ENCODE measurements at places on chromosomes 16 and 17. TPM values are rescaled to one million over a fixed set of nuclear protein-coding genes. Genes with fewer than 3 reads are reported as not detected.

MYH1 gene
- not detected for total RNA-seq

TSNAXIP1 gene
- 3.9 TPM for total RNA-seq

C16orf86 gene
- 6.6 TPM for total RNA-seq

- no peak overlapping the region for H3K4me3 ChIP-seq
- H3K36me3 ChIP-seq, result no peaks in the 10 kb centered on the region
- H3K4me1 ChIP-seq, result no peaks in the 10 kb centered on the region
- no peaks in the 10 kb centered on the region for H3K27me3 ChIP-seq
These were observed 248.3 kb upstream of the CIBAR2 start for GRCh38 chr16:85360323-85361277.

DNA sequence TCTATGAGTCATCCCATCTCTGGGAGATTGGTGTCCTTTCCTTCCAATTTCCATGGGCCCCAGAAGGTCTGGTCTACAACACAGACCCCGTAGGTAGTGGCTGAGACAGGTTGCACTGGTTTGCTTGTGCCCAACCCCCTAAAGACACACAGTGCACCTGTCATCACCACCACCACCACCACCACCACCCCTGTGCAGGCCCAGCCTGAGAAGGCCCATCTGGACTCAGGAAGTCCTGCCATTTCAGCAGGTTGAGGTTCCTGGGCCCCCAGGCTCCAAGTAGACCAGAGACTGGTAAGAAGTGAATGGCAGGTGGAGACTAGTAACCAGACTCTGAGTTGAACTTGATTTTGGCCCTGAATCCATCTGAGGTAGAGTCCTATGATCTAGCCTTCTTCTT lies 25.9 kb upstream of the PHB1 start:
- no peak overlapping the region for H3K27ac ChIP-seq
- no peaks in the 10 kb centered on the region for H3K36me3 ChIP-seq
- no peaks in the 10 kb centered on the region for H3K27me3 ChIP-seq
- DNase-seq, result no peak
- H3K4me1 ChIP-seq, result no peaks in the 10 kb centered on the region

DNA sequence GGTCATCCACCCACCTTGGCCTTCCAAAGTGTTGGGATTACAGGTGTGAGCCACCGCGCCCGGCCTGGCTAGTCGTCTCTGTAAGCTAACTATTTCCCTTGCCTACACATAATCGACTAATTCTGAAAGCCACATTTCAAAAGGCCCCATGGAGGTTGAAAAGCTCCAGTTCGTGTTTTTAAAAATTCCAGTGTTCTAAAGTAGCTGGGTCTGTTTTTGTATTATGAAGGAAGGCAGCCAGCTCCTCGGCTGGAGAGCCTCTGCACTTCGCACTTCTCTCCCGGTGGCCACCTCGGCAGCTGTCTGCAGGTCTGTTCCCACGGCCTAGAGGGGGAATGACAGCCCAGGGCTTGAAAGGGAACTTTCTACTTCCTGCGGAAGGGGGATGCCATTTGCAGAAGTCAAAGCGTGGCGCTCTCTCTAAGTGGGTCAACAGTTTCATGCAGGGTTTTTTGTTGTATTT lies 16.9 kb downstream of the HASPIN start:
- H3K4me1 ChIP-seq, result no peaks in the 10 kb centered on the region
- H3K4me3 ChIP-seq, result no peak overlapping the region
- no peaks in the 10 kb centered on the region for H3K36me3 ChIP-seq

GRCh38 chr17:79039171-79039570 lies 15.2 kb downstream of the C1QTNF1 start:
- no peak overlapping the region for H3K27ac ChIP-seq
- DNase-seq, result no peak
- no peaks in the 10 kb centered on the region for H3K36me3 ChIP-seq

DNA sequence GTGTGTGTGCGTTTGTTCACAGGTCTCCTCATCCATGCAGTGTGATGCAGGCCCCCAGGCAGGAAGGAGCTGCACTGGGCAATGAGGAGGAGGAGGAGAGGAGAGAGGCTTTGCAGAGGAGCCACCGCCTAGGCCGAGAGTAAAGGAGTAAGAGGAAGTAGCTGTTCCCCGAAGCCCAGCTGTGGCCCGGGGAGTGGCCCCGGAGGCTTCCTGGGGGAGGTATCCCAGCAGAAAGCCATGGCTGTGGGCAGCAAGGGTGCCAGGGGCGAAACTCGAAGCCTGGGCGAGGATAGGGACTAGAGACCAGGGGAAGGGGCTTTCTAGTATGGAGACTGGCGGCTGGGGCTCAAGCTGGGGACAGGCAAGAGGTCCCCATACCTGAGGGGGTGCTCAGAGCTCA lies 12.2 kb downstream of the C16orf95 start:
- no peaks in the 10 kb centered on the region for H3K4me1 ChIP-seq
- no peaks in the 10 kb centered on the region for H3K36me3 ChIP-seq
- no peaks in the 10 kb centered on the region for H3K27me3 ChIP-seq
- H3K27ac ChIP-seq, result no peak overlapping the region

DNA sequence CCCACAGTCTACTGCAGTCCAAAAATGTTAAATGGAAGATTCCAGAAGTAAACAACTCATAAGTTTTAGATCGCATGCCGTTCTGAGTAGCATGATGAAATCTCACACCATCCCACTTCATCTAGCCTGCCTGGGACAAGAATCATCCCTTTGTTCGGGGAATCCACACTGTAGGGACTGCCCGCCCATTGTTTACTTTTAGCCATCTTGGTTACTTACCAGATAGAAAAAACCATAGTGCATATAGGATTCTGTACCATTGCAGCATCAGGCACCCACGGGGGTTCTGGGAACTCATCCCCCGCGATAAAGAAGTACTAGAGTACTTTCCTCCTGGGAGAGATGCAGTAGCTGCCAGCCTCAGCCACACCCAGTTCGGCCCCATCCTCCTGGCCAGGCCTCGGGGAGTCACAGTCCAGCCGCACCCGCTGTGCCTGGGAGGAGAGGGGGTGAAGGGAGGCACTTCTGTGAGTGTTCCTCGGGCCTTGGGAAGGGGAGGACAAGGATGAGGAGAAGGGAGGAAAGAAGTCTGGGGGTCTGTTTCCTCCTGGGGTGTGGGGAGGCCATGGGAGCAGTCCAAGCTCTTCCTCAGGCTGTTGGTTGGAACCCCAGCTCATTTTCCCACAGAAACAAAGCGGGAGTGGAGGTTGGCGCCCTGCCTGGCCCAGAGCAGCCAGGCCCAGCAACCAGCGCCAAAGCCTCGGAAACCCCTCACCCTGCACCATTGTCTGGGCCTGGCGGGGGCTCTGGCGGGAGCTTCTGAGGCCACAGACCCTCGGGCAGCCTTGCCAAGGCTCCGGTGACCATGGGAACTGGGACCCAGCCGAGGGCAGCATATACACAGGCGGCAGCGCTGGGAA lies 8.9 kb downstream of the TRIM47 start:
- H3K27me3 ChIP-seq, result no peaks in the 10 kb centered on the region
- DNase-seq, result no peak
- H3K36me3 ChIP-seq, result no peaks in the 10 kb centered on the region
- no peaks in the 10 kb centered on the region for H3K4me1 ChIP-seq

GRCh38 chr17:39782980-39783379 lies 45.2 kb downstream of the GRB7 start:
- DNase-seq, result no peak
- no peaks in the 10 kb centered on the region for H3K4me1 ChIP-seq
- H3K27ac ChIP-seq, result no peak overlapping the region
- H3K4me3 ChIP-seq, result no peak overlapping the region
- H3K27me3 ChIP-seq, result no peaks in the 10 kb centered on the region

DNA sequence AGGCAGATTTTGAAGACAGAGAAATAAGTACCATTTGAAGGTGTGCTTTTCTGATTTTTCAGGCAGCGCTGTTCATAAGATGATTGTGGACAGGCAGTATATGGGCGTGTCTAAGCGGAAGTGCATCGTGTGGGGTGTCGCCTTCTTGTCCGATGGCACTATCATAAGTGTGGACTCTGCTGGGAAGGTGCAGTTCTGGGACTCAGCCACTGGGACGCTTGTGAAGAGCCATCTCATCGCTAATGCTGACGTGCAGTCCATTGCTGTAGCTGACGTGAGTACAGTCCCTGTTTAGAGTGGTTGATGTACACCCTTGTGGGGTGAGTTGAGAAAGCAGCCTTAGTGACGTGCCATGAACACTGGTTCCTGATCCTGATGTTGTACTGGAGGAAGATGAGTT lies 10.7 kb downstream of the UTP4 start:
- peak overlapping the region; percentile 71 for H3K27ac ChIP-seq
- peak overlapping the region; percentile 65 for H3K4me3 ChIP-seq
- H3K27me3 ChIP-seq, result no peaks in the 10 kb centered on the region
- H3K36me3 ChIP-seq, result peaks cover 11% of the 10 kb centered on the region

DNA sequence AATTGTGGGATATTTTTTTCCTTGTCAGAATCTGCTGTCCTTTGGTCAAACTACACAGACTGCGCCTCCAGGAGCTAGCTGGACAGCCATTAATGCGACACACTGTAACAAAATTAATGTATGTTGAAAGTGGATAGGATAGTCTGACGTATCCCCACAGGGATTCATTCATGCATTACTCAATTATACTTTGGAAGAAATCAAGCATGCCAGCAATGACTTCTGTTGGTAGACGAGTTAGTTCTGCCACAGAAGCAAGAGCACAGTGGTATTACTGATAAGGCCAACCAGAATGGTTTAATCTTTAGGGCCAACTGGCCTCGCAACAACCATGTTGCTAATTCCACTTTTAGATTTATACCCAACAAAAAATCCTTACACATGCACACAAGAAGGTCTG lies 106.4 kb upstream of the TOB1 start:
- no peaks in the 10 kb centered on the region for H3K27me3 ChIP-seq
- peaks cover 17% of the 10 kb centered on the region for H3K36me3 ChIP-seq
- peaks cover 5% of the 10 kb centered on the region for H3K4me1 ChIP-seq
- DNase-seq, result no peak
- no peak overlapping the region for H3K4me3 ChIP-seq
- H3K27ac ChIP-seq, result no peak overlapping the region

- no peaks in the 10 kb centered on the region for H3K36me3 ChIP-seq
- no peaks in the 10 kb centered on the region for H3K27me3 ChIP-seq
- H3K4me1 ChIP-seq, result no peaks in the 10 kb centered on the region
- H3K27ac ChIP-seq, result no peak overlapping the region
These were observed 2.1 kb upstream of the ADCY7 start for GRCh38 chr16:50263940-50264929.

- no peaks in the 10 kb centered on the region for H3K36me3 ChIP-seq
- H3K4me3 ChIP-seq, result no peak overlapping the region
- no peaks in the 10 kb centered on the region for H3K27me3 ChIP-seq
- H3K27ac ChIP-seq, result no peak overlapping the region
- H3K4me1 ChIP-seq, result no peaks in the 10 kb centered on the region
- no peak for DNase-seq
These were observed 10.7 kb upstream of the PRR29 start for GRCh38 chr17:63987221-63988126.

DNA sequence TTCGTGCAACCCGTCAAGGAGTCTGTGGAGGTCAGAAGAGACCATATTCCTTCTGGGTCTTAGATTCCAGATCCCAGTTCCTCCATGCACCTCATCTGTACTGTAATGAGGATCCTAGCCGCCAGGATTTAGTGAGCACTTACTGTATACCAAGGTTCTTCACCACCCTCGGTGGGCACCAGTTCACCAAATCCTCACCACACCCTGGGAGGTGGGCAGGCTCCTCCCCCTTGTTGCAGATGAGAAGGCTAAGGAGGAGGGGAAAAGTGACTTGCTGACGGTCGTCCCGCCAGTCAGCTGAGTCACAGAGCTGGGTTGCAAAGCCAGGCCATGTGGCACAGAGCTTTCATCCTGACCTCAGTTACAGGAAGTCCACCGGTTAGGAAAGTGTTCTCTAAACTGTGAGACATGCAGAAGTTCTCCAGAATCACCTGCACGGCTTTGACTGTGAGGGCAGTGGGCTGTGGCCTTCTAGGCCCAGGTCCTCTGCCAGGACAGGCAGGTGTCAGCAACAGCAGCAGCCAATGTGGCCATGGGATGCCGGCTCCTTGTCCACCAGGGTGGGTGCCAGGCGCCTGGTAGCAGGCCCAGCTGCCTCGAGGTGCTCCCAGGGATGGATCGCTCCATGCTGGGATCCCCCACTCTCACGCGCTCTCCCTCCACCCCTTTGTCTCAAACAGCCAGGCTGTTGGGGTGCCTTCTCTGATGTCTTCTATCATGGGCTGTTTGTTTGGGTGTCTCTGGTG lies 240.3 kb upstream of the GSE1 start:
- H3K4me1 ChIP-seq, result no peaks in the 10 kb centered on the region
- H3K4me3 ChIP-seq, result no peak overlapping the region
- H3K27ac ChIP-seq, result no peak overlapping the region
- no peaks in the 10 kb centered on the region for H3K27me3 ChIP-seq
- H3K36me3 ChIP-seq, result no peaks in the 10 kb centered on the region

DNA sequence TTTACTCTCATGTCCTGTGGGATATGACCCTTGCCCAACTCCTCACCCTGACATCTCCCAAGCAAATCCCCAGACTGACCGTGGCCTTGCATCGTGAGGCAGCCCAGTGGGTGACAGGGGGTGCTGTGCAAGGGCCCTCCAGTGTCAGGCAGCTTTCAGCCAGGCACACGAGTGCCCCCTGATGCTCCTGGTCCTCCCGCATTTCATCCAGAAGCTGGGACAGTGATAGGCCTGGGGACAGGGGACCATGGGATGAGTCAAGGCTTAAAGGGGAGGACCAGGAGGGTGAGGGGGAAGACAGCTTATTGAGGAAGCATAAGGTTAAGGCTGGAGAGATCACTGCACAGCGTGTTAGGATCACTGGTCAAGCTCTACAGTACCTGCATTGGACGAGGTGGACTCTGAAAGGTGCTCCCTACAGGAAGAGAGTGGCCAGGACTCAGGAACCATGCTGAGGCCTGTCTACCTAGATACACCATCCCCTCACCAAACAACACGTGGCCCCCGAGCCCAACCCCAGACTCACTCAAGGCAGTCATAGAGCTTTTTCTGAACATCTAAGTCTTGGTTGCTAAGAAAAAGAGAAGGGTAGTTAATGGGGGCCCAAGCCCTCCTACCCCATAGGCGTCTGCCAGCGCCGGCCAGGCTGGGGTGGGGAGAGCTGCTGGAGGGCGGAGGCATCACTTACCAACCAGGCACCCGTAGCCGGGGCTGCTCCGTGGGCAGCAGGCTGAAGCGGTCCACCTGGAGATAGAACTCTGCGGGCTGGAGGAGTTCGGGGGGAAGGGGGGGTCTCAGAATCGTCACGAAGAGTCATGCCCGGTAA lies 998 bp downstream of the ACD start:
- H3K27ac ChIP-seq, result no peak overlapping the region
- no peak for DNase-seq
- H3K36me3 ChIP-seq, result no peaks in the 10 kb centered on the region
- H3K27me3 ChIP-seq, result peaks cover 2% of the 10 kb centered on the region
- H3K4me3 ChIP-seq, result peak overlapping the region; percentile 99

GRCh38 chr17:77846531-77847085 lies 111.9 kb upstream of the TNRC6C start:
- no peaks in the 10 kb centered on the region for H3K27me3 ChIP-seq
- no peak overlapping the region for H3K4me3 ChIP-seq

All from kidney (tissue), 22 donors.